Keratinocyte (primary cell): ENCODE measurements at places on chromosomes 7 and 10. TPM values are rescaled to one million over a fixed set of nuclear protein-coding genes. Genes with fewer than 3 reads are reported as not detected.
A peak's percentile ranks its signal among the peaks of the same experiment; 100 is the strongest.

TMEM213 gene
- polyA plus RNA-seq = not detected in 3 replicates

DNA sequence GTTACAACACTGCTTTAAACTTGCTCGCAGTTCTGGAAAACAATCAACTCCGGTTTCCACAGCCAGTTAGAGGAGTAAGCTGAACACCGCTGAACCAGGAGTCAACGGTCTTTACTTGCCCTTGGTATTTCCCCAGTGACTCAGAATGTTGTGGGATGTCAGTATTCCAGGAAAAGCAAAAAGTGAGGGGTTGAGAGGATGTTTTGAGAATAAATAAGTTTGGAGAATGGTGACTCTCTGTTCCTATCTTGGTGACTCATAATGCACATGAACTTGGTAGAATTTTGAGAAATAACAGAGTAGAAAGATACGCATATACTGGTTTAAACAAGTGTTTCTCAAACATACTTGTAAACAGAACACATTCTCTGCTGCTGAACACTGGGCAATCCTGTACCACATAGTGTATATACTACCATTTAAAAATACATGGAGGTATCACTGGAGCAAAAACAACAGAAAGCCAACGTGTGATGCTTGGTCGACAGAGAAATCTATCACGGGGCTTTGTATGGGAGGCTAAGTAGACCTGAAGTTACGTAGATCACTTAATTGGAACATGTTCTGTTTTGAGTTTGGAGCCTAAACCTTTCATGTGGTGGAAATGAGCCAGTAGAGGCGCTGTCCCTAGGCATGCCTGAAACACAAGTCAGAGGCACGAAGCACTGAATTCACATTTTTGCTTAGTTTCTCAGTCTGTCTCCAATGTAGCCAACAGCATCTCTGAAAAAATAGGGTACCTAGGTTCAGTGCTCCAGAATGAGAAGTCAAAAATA, 534.3 kb downstream of the PARD3 start:
- peak overlapping the region; percentile 49 for H3K4me3 ChIP-seq
- peak overlapping the region; percentile 89 for H3K27ac ChIP-seq
- DNase-seq = peak; percentile 66
- H3K27me3 ChIP-seq = no peaks in the 10 kb centered on the region

DNA sequence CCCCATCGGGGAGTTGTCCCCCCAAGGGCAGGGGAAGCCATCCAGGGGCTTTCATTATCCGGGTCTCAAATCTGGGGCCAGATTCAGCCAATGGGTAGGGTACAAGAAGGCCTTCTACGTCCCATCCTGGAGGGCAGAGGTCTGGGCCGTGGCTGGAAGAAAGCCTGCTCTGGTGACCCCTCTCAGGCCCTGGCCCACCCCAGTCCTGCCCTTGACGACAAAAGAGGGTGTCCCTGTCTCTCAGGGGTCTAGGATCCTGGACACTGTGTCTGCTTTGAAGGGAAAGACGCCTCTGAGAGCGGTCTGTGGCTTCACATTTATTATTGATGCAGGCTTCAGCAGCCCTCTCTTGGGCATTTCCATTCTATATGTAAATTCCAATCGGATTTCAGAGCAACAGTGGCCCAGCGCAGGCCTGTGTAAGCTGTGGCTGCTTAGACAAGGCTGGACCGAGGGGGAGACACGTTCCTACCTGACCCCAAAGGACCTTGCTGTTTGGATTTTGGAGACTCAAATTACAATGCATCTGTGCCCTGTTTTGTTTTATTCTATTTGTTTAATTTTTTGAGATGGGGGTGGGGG, 83.2 kb upstream of the BAIAP2L1 start:
- no peaks in the 10 kb centered on the region for H3K36me3 ChIP-seq
- H3K4me1 ChIP-seq = no peaks in the 10 kb centered on the region
- no peaks in the 10 kb centered on the region for H3K27me3 ChIP-seq
- H3K27ac ChIP-seq = no peak overlapping the region
- no peak for DNase-seq

GRCh38 chr7:100008525-100008924, 6.9 kb upstream of the ZKSCAN1 start:
- H3K4me3 ChIP-seq = no peak overlapping the region
- DNase-seq = no peak
- H3K4me1 ChIP-seq = peaks cover 9% of the 10 kb centered on the region
- no peak overlapping the region for H3K27ac ChIP-seq

NPC1L1 gene
- polyA plus RNA-seq = 0.01 to 0.03 TPM in 2 of 3 replicates, not detected in the other

CCAR1 gene
- 59.1 to 71.9 TPM (median 70.1 TPM) in 3 replicates for polyA plus RNA-seq

DNA sequence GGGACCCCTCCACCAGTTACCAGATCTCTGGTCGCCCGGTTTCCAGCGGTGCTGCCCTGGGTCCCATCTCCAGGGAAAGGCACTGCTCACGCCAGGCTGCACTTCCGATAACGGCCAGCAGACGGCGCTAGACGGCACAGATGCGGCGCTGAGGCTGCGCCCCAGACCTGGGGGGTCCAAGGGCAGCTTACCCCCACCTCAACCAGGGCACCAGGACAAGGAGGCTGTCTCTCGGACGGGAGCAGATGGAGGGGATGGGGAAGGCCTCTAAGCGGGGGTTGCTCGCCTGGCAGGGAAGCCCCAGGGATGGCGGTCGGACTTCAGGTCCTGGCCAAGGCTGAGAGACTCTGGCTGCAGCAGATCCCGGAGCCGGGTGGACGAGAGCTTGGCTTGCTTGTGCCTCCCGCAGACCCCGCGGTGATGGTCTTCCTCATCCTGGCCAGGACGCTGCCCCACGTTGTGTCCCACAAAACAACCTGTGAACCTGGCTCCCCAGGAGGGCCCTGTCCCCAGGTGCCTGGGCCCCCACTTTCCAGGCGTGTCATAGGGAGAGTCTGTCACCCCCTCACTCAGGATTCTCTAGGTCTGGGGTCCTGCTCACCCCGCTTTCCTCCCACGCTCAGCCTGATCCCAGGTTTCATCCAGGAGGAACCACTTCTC, 23.9 kb upstream of the ZNF716 start:
- no peak for DNase-seq
- no peaks in the 10 kb centered on the region for H3K4me1 ChIP-seq
- H3K4me3 ChIP-seq = no peak overlapping the region
- H3K27ac ChIP-seq = no peak overlapping the region
- H3K27me3 ChIP-seq = no peaks in the 10 kb centered on the region
- H3K36me3 ChIP-seq = no peaks in the 10 kb centered on the region

DNA sequence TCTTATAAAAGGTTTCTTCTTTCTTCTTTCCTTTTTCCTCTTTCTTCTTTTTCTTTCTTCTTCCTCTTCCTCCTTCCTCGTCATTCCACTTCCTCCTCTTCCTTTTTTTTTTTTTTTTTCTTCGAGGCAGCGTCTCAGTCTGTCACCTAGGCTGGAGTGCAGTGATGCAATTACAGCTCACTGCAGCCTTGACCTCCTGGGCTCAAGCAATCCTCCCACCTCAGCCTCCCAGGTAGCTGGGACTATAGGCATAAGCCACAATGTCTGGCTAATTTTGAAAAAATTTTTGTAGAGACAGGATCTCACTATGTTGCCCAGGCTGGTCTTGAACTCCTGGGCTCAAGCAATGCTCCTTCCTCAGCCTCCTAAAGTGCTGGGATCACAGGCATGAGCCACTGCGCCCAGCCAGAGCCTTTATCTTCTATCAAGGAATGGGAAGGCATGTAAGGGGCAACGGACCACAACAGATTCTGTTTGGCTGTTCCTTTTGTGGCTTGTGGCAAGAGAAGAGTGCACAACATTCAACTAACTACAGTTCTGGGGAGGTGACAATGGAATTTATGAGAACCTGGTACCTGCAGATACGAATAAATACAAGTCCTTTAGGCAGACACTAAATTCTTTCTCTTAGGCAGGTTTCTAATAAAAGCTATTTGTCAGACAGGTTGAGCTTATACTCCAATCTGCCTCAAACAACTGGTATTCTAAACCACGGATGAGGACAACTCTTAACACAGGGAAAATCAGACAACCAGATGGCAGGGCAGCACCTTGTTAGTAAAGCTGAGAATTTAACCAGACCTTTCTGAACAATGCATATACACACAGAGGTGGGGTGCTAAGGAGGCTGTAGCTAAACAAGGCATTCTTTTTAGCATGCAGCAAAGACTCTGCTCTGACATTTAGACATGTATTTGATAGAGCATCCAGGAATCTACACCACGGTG, 100.3 kb downstream of the DOCK4 start:
- no peaks in the 10 kb centered on the region for H3K27me3 ChIP-seq
- no peak overlapping the region for H3K27ac ChIP-seq
- no peaks in the 10 kb centered on the region for H3K36me3 ChIP-seq
- no peak for DNase-seq
- H3K4me1 ChIP-seq = peaks cover 14% of the 10 kb centered on the region

DNA sequence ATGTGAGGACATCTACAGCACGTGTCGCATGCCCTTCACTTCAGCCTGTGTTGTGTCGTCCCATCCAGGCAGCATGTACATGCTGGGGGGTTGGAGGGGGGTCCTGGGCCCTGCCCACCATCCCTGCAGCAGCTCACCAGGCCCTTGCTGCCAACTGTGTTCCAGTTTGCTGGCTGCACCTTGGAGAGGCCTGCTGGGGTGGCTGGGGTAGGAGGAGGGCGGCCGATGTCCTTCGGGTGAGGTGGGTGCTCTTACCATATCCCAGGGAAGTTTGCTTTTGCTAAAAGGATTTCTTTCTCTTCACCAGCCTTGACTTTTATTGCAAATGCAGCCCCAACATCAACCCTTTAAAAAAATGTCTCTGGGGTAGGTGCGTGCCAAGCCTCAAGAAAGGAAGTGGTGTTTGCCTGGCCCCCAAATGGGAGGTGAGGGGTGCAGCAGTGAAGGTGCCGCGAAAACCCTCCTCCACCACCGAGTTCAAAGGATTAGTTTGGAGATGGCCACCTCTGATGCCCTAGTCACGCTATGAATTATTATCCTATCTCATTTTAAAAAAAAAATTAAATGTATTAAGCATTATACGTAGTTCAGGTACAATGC, 165.8 kb upstream of the KLF6 start:
- no peaks in the 10 kb centered on the region for H3K27me3 ChIP-seq
- H3K4me1 ChIP-seq = peaks cover 14% of the 10 kb centered on the region
- H3K4me3 ChIP-seq = no peak overlapping the region
- no peaks in the 10 kb centered on the region for H3K36me3 ChIP-seq
- no peak overlapping the region for H3K27ac ChIP-seq

GRCh38 chr10:73876971-73877370, 2.6 kb upstream of the CAMK2G start:
- H3K4me3 ChIP-seq = no peak overlapping the region
- DNase-seq = no peak
- peaks cover 1% of the 10 kb centered on the region for H3K36me3 ChIP-seq
- H3K27me3 ChIP-seq = no peaks in the 10 kb centered on the region

GRCh38 chr7:150371996-150372270, 3.3 kb downstream of the REPIN1 start:
- no peak for DNase-seq
- H3K27me3 ChIP-seq = no peaks in the 10 kb centered on the region
- no peak overlapping the region for H3K27ac ChIP-seq
- peaks cover 28% of the 10 kb centered on the region for H3K4me1 ChIP-seq

HERC4 gene
- polyA plus RNA-seq = 28.0 to 42.9 TPM (median 29.6 TPM) in 3 replicates

GRCh38 chr7:17123020-17123419, 175.4 kb upstream of the AHR start:
- DNase-seq = no peak
- no peaks in the 10 kb centered on the region for H3K4me1 ChIP-seq
- H3K4me3 ChIP-seq = no peak overlapping the region

CYP17A1 gene
- not detected in 3 replicates for polyA plus RNA-seq
